ENCODE measurements at places on chromosomes 5 and 9.

- no peak for DNase-seq
Measured at GRCh38 chr5:171609806-171610452, 175.7 kb upstream of the SMIM23 start.

- DNase-seq, result peak; percentile 76
Measured at GRCh38 chr5:77139001-77139400, 51.9 kb upstream of the ZBED3 start.

GRCh38 chr9:16964228-16964627 is 93.8 kb upstream of the BNC2 start:
- DNase-seq, result peak; percentile 99

DNA sequence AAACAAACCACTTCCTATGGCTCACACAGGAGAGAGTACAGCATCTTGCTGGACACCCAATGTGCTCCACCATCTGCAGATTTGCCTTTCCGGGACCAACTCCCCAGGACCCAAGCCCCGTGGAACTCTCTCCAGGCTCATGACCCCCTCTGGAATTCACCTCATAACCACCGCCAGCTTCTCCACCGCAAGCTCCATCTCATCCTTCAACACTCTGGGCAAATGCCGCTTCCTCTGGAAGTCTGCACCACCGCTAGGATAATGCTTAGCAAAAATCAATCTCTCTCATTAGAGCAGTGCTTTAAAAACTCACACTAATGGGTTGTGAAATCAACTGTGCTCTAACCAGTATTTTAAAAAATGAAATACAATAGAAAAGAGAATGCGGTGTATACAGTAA is 150.0 kb downstream of the COL23A1 start:
- no peak for DNase-seq

- DNase-seq, result peak; percentile 31
Measured at GRCh38 chr5:171954721-171955120, 51.7 kb downstream of the FBXW11 start.

DNA sequence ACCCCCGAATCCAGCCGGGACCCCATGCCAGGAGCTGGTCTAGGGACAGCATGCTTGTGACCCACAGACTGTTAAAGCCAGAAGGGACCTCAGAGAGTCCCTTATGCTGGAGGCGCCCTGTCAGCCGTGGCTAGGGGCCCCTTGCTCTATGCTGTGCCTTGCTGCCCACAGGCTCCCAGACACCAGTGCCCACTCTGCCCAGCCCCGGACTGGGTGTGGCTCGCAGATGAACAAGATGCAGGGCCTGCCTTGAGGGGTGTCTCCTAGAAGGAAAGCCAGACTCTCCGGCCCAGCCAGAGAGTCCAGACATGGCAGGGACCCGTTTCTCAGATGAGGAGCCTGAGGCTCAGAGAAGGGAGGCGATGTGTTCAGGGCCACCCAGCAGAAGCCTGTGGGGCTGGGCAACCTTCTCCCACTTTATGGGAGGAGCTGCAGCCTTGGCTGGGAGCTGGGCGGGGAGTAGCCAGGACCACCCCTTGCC is 85.7 kb downstream of the LMX1B start:
- DNase-seq, result no peak

DNA sequence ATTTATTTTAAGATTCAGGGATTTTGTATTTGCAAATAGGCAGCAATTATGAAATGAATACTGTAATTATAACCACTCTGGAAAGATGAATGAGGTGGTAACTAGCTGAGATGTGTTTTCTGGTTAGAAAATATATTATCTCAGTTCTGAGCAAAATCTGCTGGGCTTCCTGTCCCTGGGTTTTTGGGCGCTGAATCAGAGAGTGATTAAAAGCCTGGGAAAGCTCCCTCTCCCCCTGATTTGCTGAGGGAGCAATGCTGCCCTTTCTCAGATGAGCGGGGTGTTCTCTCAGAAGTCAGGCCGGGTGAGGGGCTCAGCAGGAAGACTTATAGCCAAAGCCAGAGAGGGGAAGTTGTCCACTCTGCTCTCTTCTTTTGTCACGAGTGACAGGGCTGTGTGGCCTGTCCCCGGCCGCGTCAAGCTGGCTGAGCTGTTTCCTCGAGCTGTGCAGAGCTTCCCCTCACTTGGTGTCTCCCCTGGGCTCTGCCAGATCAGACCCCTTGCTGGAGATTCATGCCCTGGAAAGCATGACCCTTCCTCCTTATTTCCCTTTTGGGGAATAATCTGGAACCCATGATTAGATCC is 39.8 kb upstream of the PITX1 start:
- DNase-seq, result no peak

GRCh38 chr9:107932046-107932445 is 442.5 kb upstream of the KLF4 start:
- peak; percentile 82 for DNase-seq

DNA sequence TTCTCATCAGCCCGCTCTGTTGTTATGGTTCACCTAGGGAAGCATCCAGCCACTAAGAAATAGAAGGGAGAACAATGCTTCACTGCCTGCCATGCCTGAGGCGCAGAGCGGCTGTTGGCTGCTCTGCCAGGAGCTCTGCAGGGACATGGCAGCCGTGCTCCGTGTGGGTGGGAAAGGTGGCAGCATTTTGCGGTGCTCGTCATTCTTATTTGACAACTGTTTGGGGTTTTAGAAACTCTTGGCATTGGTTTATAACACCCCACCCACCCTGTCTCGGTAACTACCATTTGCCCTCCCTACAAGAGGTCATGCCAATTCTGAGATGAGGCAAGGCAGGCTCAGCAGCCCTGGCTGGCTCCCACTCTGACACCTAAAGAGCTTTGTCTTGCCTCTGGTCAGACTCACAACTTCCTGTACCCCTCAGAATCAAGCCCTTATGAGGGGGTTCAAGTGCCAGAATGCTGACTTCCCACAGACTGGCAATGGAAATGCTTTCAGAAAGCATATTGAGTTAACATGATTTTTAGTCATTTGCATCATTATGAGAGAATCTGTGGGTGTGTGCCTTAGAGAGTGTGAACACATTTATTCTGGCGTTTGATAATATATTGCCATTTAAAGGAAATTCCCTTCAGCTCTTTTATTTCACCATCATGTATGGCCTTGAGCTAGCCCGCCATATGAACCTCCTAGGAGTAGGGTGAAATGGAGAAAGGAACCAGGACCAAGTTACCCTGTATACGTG is 288.0 kb upstream of the ANKRD55 start:
- no peak for DNase-seq

GRCh38 chr5:76790632-76791290 is 28.1 kb upstream of the F2RL1 start:
- DNase-seq, result peak; percentile 96

DNA sequence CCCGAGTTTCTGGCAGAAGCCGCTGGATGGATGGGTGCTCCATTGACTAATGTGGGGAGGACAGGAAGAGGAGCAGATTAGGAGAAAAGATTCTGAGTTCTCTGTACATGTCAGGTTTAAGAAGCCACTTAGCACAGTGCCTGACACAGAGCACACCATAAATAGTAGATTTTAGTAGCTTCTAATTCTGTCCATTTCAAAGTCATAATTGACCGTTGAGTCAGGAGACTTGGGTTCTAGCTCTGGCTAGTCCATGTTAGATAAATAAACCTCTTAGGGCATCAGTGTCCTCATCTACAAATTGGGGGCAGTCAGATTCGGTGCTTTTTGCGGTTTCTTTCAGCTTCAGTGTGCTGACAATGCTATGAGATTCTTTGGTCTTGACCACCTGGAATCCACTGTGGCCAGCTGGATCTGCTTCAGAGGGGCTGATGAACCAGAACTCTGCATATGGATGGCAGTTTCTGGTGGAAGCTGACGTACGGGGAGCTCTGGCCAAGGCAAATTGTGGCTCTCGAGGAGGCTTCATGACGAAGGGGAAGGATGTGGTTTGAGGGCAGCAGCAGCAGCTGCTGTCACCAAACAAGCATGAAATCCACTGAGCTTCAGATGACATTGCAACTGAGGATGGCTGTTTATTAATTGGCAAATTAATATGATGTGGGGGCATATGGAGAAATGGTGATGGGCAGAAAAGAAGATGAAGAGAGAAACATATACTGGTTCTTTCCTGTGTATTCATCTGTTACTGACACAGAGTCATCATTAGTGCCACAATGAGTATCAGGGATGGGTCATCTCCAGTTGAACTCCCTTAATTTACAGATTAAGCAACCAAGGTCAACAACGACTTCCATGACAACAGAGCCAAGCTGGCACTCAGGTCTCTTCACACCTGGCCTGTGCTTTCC is 134.4 kb downstream of the AOPEP start:
- peak; percentile 72 for DNase-seq

GRCh38 chr5:141338538-141339306 is at the start of gene PCDHGA2:
Gene PCDHGA2, plus strand, starts transcription at chr5:141338760.
- peak; percentile 65 for DNase-seq

DNA sequence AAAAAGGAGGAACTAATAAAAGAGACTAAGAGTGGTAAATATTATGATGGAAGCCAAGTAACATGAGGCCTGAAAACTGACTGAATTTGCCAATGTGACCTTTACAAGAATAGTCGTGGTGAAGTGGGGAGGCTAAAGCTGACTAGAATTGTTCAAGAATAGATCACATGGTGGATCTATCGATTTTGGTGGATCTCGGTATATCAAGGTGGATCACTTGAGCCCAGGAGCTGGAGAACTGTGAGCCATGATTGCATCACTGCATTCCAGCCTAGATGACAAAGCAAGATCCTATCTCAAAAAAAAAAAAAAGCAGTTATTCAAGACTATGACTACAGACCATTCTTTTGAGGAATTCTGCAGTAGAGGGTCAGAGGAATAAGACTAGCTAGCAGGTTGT is 15.1 kb downstream of the ERMP1 start:
- peak; percentile 49 for DNase-seq

- no peak for DNase-seq
Measured at GRCh38 chr9:12424243-12424642, 268.9 kb upstream of the TYRP1 start.

GRCh38 chr9:93390953-93391515 is 60.5 kb upstream of the FAM120A start:
- no peak for DNase-seq

DNA sequence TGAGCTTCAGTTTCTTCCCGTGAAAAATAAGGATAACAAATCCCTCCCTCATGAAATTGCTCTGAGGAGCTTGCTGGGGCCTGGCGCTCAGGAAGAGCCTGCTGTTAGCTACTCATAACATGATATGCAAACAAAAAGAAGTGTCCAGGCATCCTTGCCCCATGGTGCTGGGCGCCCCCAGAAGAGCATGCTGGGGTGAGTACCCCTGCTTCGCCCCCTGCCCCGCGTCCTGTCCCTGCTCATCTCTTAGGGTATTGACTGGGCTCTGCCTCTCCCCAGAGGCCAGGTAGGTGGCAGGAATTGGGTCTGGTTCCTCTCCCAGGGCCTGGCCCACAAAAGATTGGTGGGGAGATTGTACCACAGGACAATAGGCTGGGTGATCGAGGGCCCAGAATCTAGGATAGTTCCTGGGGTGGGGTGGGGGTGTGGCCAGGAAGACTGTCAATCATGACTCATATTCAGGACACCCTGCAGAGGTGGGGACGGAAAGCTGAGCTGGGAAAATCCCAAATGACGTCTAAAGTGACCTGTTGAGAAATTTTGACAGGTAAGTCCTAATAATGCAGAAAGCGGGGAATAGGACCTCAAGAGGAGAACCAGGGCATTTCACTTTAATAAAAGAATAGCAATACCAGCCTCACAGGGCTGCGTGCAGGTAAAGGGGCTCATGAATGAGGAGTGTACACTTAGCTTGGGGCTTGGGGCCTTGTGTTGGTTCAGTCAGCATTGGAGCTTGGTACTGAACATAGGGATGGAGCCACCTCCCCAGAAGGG is 8.9 kb downstream of the PITX1 start:
- DNase-seq, result no peak

- peak; percentile 53 for DNase-seq
Measured at GRCh38 chr5:93307557-93307956, 273.5 kb downstream of the NR2F1-AS1 start.

GRCh38 chr5:170527991-170528390 is 24.2 kb downstream of the KCNIP1 start:
- DNase-seq, result no peak

GRCh38 chr9:16363073-16363781 is 507.2 kb downstream of the BNC2 start:
- no peak for DNase-seq

DNA sequence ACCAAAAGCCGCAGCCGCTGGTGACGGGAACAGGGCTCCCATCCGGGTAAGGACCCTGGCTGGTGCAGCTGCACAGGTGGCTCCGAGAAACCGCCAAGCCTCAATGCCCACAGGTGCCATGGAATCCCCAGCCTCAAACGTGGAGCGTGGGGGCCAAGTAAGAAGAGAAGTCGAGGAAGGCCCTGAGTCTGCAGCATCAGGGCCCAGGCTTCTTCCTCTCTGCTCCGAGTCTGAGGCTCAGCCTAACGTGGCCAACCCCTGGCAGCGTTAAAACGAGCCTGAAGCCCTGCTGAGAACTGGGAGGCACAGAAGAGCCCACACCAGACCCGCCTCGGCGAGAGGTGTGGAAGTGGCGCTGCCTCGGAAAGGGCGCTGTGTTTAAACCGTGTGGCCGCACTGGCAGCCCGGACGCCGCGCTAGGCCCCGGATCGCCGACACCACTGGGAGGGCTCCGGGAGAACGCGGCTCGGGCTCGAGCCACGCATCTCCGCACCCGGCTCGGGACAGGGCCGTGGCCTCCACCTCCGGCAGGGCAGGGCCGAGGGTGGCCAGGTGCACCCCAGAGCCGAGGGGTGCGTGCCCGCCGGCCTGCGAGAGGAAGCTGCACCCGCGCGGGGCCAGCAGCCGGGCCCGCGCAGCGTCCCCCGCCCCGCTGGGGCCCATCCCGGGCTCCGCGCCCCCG is 730 bp downstream of the ZMYND19 start:
- no peak for DNase-seq

DNA sequence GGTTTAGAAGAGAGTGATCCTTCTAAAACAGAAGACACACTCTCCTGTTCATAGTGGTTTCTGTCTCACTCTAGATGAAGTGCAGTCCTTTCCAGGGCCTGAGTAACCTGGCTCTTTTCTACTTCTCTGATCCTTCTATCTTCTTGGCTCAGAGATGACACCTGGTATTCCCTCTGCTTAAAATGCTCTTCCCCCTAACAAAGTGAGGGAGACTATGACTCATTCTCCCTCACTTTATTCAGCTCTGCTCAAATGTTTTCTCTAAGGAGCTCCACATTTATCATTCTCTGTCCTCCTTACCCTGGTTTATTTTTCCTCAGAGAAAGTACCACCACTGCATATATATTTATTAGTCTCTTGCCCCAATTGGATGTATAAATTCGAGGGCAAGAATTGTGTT is 24.6 kb downstream of the TUT7 start:
- no peak for DNase-seq

- DNase-seq, result no peak
Measured at GRCh38 chr9:20321423-20322082, 300.7 kb downstream of the MLLT3 start.

DNA sequence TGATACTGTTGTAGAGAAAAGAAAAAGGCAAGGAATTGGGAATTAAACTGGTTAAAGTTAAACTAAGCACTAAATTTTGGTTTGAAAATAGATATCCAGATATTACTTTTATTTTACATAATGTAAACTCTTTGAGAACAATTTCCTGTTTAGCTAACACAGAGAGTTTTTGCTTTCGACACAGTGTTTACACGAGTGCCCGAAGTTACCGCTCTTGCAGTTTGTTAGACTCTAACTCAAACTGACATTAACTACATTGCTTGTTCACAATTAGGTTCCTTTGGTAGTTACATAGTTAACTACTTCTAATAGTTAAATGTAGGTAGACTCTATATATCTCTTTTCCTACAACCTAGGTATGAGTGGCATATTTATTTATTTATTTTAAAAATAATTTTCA is 117.1 kb upstream of the CHD1 start:
- no peak for DNase-seq

GRCh38 chr9:110691002-110691549 is 22.5 kb downstream of the MUSK start:
- peak; percentile 8 for DNase-seq

All from fibroblast of skin of scalp (primary cell).